Breast epithelium (tissue), 4 donors: ENCODE measurements at places on chromosomes 4 and X.

- DNase-seq: peak; percentile 83
These were observed 43.1 kb upstream of the GPR78 start for GRCh38 chr4:8537041-8537461.

- DNase-seq: no peak
These were observed 167.0 kb upstream of the GALNT7 start for GRCh38 chr4:173001571-173001970.

GRCh38 chr4:151887816-151888180, 127.0 kb upstream of the GATB start:
- DNase-seq: no peak

GRCh38 chrX:69221239-69222102, 56.2 kb upstream of the PJA1 start:
- DNase-seq: no peak

DNA sequence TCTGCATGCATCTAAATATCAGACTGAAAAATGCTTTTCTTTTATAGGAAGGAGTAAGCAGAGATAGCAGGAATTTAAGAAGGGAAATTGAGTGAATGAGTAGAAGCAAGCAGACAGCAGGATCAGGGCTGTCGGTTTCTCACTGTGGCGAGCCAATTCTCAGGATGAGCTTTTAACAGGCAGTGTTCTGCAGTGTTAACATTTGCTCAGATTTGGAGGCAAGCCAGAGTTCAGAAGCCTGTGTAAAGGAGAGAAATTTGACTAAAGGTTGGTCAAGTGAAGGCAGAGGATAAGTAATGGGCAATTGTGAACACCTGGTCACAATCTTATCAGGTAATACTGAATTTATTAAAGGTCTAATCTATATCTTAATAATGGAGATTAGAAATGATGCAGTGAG, 133.3 kb upstream of the MAGEB16 start:
- no peak for DNase-seq

DNA sequence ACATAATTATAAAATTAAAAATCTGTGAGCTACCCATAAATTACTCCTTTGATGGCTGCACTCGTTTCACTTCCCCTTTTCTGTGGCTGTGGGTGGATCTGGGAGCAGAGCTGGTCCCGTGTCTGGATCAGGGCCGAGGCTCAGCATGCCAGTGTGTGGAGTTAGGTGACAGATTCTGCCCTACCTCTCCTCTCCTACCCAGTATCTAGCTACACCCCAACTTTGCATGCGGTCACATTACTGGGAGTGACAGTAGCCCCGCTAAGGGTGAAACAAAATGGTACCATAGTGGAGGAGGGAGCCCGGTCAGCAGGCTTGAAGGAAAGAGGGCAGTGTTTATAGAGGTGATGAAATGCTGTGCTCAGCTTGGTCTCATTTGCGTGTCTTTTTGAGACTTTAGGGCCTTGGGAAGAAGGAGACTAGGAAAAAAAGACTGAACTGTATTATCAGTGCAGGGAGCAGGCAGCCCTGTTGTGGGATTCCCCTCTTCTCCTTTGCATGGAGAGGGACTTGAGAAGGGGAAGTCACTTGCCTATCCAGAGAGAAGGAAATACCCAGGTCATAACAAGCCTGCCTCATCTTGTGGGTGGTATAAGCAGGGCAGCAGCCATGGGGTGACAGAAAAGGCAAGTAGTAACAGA, 48.4 kb downstream of the ARHGAP10 start:
- no peak for DNase-seq

DNA sequence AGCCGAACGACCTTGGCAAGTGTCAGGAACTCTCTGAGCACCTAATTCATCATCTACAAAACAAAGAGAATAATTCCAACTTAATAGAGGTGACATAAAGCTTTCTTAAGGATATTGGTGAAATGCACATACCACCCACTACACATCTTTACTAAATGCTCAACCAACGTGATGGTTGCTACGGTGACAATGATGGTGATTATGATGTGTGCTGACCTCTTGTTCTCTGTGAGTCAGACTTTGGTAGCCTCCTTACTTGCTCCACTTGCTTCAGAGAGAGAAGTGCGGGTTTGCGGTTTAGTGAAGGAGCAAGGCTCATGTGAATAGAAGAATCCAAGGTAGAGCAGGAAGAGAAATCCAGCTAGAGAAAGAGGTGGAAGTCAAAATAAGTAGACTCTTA, 52.8 kb upstream of the CLNK start:
- no peak for DNase-seq

GRCh38 chr4:14277505-14277904, 650.0 kb upstream of the BOD1L1 start:
- DNase-seq: no peak

GRCh38 chr4:612749-613125, 12.6 kb upstream of the PDE6B start:
- DNase-seq: peak; percentile 35

- DNase-seq: no peak
These were observed 110.4 kb upstream of the BEND4 start for GRCh38 chr4:42262701-42263490.

- DNase-seq: peak; percentile 81
These were observed 28.5 kb upstream of the FGF2 start for GRCh38 chr4:122798101-122798500.

DNA sequence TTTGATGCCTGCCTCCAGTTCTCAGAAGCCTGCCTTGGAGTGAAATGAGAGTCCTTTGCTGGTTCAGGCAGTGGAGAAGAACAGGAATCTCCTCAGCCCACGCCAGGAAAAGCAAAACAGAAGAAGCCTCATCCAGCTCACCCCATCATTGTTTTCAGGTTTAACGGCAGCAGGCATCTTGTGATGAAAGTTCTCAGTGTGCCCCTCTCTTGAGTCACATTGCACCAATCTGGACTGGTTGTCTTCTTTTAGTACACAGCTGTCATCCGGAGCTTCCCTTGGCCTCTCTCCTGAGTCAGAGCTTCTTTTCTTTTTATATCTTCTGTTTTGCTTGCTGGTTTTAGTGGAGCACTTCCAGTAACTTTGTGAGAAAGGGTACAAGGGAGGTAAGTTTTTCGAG, 50.9 kb downstream of the TSPAN7 start:
- DNase-seq: no peak

- DNase-seq: no peak
These were observed 48.5 kb upstream of the STIM2 start for GRCh38 chr4:26812049-26812714.

- DNase-seq: no peak
These were observed 11.6 kb downstream of the ARHGAP24 start for GRCh38 chr4:85486425-85487086.

DNA sequence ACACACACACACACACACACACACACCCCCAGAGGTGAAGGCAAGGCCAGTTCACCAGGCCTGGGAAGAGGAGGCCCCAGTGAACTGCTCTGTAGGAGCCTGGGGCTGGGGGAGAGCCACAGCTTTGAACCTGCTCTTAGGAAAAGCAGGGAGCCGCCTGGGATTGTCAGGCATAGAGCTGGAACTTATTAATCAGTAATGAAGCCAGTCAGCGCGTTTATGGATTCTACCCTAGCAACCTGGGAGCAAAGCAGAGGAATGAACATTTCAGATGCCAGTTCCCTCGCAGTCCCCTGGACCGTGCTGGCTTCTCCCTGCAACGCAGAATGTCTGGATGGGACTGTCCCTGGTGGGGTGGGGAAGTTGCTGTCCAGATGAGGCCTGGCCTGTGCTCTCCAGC, 45.3 kb upstream of the DDX3X start:
- no peak for DNase-seq

GRCh38 chr4:52091801-52092200, 40.7 kb downstream of the SPATA18 start:
- no peak for DNase-seq

- no peak for DNase-seq
These were observed 36.8 kb upstream of the VMA21 start for GRCh38 chrX:151359931-151360871.

DNA sequence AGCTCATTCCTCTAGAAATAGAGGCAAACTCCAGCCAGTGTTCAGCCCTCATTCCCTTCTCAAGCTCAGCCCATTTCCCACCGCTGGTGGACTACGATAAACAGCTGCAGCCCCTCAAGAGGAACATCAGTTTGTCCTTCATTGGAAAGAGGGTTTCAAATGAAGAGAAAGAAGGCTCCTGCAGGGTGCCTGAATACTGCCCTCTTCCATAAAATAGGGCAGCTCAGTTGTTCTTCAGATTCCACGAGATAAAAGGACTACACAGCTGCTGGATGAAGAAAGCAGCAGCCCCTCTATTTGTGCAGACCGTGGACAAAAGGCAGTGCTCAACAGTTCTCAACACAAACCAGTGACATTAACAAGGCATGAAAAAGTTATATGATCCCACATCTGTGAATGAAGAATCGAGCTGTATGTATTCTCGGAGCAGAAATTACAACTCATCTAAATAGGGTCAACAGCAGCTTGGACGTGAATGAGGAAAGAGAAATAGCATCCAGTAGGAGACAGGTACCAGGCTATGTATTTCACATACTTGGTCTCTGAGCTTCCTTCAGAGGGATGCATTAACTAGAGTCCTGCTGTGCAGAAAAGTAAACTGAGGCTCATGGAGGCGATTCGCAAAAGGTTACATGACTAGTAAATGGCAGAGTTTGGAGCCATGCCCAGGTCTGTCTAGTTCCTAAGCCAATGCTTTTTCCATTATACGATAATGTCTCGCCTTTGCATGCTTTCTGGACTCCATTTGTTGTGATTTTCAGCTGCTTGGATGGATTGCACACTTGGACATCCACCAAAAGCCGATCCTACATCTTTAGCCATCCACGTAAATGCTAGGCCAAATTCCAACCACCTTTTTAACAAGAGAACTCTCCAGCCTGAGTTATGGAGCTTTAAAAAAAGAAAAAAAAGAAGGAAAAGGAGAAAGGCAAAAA, 301.2 kb upstream of the PPARGC1A start:
- no peak for DNase-seq

- no peak for DNase-seq
These were observed 94.3 kb upstream of the LEF1 start for GRCh38 chr4:108263057-108263456.

DNA sequence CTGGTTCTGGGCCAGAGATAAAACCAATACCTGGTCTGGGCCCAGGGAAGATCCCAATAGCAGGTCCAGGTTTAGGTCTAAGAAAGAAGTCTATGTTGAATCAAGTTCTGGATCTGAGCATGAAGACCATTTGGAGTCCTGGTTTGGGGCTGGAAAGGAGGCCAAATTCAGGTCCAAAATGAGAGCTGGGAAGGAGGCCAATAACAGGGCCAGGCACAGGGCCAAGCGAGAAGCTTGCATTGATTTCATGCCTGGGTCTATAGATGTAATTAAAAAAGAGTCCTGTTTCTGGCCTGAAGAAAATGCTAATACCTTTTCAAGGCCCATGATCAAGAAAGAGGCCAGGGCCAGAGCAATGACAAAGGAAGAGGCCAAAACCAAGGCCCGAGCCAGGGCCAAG, 3.4 kb downstream of the GPRASP1 start:
- DNase-seq: no peak

- no peak for DNase-seq
These were observed 76.4 kb upstream of the NHS start for GRCh38 chrX:17298564-17298963.

- DNase-seq: no peak
These were observed 209.9 kb downstream of the CPE start for GRCh38 chr4:165588534-165589315.

DNA sequence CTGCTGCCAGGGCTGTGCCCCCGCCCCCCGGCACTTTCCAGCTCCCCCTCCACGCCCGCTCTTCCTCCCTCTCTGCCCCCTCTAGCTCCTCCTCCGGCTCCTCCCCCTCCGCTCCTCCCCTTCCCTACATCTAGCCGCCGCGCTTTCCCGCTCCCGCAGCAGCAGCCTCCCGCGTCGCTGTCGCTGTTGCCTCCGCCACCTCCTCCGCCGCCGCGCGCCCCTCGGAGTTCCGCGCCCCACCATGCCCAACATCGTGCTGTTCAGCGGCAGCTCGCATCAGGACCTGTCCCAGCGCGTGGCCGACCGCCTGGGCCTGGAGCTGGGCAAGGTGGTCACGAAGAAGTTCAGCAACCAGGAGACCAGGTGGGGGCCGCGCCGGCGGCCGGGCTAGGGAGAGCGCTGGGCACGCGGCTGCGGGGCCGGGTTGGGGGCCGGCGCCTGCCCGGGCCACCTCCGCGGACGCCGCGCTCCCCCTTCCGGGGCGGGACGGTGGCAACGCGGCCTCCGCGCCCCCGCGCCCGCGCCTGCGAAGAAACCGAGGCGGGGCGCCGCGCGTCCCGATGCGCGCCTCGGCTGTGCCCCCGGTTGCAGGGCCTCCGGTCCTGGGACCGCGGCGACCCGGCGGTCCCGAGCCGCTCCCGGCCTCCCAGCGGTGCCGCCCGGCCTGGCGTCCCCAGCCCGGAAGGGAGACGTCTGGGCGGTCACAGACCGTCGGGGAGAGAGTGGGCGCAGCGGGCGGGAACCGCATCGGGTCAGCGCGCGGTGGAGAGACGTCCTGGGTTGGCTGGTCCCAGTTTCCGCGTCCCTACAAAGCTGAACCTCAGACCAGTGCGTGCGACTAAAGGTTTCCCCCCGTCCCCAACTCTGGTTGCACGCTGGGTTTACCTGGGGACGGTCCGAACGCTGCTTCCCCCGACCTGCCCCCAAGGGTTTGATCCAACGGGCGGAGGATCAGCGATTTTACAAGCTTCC, at the start of gene PRPS2:
Gene PRPS2 (plus strand): TSS at position 156 of the 972 bp plus-strand sequence. CDS start 86 bp downstream, at position 242.
- DNase-seq: peak; percentile 24

DNA sequence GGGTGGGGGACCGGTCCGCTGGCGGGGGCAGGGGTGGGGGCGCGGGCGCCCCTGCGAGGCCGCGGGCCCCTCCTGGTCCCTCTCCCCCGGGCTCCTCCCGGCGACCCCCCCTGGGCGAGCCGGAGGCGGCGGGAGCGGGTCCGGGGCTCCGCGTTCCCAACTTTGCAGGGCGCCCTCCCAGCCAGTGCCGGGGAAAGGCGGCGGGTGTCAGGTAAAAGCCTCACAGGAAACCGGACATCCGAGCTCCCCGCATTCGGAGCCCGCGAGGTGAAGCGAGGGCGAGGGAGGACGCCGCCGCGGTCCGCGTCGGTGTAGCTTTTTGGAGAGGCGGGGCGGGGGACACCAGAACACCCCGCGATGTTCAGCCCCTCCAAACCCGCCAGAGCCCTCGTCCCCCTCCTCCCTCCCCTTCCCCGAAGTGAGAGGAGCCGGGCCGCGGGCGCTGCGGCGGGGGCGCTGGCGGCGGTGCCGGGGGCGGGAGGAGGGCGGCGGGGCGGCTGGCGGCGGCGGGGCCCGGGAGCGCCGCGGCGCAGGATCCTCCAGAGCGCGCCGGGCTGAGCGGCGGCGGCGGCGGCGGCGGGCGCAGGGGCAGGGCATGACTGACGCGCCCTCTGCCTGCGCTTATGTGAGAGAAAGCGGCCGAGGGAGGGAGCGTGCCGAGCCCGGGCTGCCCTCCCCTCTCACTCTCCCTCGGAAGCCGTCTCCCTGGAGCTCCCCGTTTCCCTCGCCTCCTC, at the start of gene VEGFC:
Gene VEGFC (minus strand): TSS at position 597 of the 734 bp plus-strand sequence. CDS start 611 bp downstream, outside the sequence.
- DNase-seq: no peak

- peak; percentile 72 for DNase-seq
These were observed at the start of gene IL13RA1 for GRCh38 chrX:118726887-118727685. TSS of gene IL13RA1 (plus strand) at chrX:118727606. CDS start at chrX:118727639, 33 bp downstream.

DNA sequence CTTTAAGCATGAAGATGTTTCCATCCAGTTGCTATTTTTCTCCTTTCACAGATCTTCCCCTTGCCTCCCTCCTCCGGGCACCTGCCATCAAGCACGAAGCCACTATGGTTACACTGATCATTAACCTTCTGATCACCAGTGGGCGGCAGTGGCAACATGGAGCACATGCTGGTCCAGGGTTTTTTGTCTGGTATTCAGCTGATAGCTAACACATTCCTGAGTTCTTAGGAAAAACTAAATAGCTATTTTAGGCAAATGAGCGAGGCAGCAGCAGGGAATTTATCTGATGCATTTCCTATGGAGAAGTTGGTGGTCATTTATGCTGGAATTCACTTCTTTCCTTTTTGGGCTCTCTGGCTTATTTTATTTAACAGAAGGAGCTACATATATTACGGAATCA, 22.9 kb downstream of the SHISA3 start:
- DNase-seq: no peak
